Spinal cord (tissue), 10 donors: ENCODE measurements at places on chromosomes 12 and 14. TPM values are rescaled to one million over a fixed set of nuclear protein-coding genes. Genes with fewer than 3 reads are reported as not detected.

- no peaks in the 10 kb centered on the region for H3K36me3 ChIP-seq
- peaks cover 61% of the 10 kb centered on the region for H3K4me1 ChIP-seq
- peak overlapping the region; percentile 33 for H3K27ac ChIP-seq
- DNase-seq, result no peak
- no peaks in the 10 kb centered on the region for H3K27me3 ChIP-seq
- no peak overlapping the region for H3K4me3 ChIP-seq
Observed at GRCh38 chr12:124653169-124653931, 85.9 kb upstream of the NCOR2 start.

GRCh38 chr14:95703341-95703740, 10.6 kb downstream of the TCL1A start:
- H3K4me1 ChIP-seq, result no peaks in the 10 kb centered on the region
- H3K27ac ChIP-seq, result no peak overlapping the region
- no peaks in the 10 kb centered on the region for H3K36me3 ChIP-seq
- no peak overlapping the region for H3K4me3 ChIP-seq
- no peaks in the 10 kb centered on the region for H3K27me3 ChIP-seq

The FAM186B gene
- 0.10 TPM for total RNA-seq

The MTRFR gene
- total RNA-seq, result 15.7 TPM

The PPP4R4 gene
- total RNA-seq, result 13.9 TPM
